Stimulated activated CD4-positive, alpha-beta T cell treated with anti-CD3 and anti-CD28 coated beads, Interleukin-1b, Interleukin-23, amount 100 ng/mL, for 1 hour (primary cell): ENCODE measurements at places on chromosomes 2 and 18.

DNA sequence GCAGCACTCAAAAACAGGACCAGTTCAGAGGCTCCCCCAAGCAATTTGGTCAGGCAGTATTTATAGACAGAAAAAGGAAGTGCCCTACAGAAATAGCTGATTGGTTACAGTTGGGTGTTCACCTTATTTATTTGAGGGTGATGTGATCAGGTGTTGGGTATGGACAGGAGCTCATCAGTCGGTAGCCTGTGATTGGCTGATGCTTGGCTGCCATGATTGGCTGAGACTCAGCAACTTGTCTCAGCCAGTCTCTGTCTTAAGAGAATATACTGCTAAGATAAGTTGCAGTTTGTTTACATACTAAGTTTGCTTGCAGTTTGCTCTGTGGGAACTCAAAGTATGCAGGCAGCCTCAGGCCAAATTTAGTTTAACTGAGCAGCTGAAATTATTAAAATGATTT lies 9.4 kb downstream of the ABCG8 start:
- DNase-seq = no peak

- no peak for DNase-seq
Measured at GRCh38 chr2:111050701-111051376, 69.9 kb upstream of the BCL2L11 start.

DNA sequence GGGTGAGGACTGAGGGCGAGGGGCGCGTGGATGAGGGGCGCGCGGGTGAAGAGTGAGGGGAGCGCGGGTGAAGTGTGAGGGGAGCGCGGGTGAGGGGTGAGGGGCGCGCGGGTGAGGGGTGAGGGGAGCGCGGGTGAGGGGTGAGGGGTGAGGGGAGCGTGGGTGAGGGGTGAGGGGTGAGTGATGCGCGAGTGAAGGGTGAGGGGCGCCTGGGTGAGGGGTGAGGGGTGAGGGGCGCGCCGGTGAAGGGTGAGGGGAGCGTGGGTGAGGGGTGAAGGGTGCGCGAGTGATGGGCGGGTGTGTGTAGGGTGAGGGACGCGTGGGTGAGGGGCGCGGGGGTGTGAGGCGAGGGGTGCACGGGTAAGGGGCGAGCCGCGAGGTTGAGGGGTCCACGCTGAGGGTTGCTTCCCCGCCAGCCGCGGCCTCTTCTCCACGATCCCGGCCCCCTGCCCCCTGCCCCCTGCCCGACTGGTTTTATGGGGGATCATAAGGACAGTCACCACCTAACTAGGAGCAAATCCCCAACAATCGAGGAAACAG lies 1.1 kb upstream of the SLC66A2 start:
- no peak for DNase-seq

DNA sequence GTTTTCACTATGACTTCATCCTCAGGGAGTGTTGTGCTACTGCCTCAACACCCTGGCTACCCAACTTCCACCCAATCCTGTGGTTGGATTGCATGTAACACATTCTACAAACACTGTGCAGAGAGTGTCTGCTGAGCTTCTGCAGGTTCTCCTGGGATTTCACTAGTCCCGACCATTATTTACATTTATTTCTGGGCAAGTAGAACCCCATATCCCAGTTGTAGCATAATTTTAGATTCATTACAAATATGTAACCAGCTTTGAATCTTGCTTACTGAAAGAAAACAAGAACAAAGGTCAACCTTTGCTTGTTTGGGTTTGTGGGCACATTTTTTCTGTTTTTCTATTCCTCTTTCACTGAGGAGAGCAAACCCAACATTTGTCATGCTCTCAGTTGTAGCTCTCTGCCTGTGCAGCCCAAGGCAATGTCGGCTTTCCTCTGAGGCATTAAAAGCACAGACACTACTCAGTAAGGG lies 2036.1 kb upstream of the LRRTM1 start:
- DNase-seq = no peak

DNA sequence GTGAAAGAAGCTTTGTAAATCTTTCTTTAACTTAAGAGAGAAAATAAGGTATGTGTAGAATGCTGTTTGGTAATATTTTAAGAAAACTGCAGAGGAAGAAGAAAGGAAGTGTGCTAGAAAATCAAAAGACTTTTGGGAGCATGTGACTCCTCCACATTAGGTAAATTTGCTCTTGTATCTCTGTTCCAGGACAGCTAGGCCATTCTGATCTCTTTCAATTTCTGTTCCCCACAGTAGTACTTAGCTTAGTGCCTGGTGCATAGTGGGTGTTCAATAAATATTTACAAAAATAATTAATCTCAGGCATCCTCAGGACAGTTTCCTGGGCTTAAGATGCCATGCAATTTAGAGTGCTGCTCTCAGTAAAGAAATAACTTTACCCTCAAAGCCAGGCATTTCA lies 105.0 kb downstream of the GPD2 start:
- no peak for DNase-seq

- no peak for DNase-seq
Measured at GRCh38 chr18:48989304-48990303, 38.8 kb upstream of the SMAD7 start.

DNA sequence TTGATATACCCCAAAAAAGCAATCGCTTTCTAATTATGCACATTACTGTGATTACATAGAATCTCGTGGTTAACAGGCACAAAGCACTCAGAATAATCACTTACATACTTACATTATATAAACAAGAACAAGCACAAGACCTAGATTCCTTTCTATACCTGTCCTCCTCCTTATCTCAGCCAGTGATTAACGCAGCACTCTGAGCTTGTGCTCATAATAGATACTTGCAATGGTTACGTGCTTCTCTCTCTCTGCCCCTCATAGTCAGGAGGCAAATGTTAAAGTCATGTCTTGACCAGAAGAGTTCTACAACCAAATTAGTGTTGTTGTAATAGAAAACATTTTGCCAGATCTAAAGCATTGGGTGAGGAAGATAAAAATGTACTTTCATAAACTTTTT lies 342.2 kb upstream of the PKDCC start:
- DNase-seq = no peak

GRCh38 chr2:108125581-108125980 lies 114.2 kb upstream of the SULT1C3 start:
- DNase-seq = no peak

- DNase-seq = no peak
Measured at GRCh38 chr2:127993659-127994058, 34.2 kb downstream of the SAP130 start.

DNA sequence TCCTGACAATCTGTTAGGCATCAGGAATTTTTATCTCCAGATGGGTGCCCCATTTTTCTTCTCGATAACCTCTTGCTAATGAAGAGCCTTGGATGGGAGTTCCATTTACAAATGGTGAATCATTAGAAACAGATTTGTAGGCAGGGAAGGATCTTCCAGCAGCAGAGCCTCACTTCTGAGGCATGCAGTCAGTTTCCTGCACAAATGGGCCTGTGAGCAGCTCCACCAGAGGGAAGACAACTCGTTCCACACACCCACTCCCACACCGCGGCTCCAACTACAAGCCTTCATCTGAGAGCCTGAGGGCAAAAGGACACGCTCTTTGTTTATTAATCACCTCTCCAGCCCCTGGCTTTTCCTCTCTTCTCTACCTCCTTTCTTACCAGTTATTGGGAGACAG lies 108.5 kb downstream of the CTAGE1 start:
- DNase-seq = no peak

DNA sequence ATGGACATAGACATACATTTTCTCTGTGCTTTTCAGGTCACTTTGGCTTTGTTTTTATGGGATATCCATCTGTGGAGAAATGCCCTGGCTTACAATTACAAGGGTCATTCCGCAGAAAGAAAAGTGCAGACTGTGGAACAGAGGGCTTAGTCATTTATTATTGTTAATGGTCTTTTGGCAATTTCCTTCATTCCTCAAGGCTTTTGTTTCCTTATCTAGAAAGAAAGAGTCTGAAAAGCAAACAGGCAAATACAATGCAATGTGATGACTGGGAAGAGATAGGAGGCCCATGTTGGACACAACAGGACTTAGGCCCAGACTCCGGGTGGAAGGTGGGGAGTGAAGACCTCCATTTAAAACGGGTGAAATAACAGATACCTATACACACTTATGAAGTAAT lies 129.5 kb upstream of the CAVIN2 start:
- no peak for DNase-seq

DNA sequence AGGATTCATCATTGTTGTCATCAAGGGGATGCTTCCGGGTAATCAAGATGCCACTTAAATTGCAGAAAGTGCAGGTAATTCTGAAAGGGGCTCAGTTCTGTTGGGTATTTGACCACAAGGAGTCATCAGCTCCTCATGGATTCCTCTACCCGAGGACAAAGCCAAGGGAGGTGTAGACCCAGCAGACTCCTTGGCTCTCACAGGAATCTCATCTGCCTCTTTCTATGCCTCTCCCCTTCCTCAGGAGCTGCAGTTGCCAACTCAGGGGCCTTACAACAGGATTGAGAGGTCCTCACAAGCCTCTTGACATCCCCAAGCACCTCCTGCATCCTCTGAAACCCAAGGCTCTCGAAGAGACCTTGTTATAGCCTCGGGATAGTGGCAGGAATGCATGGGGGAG lies 44.0 kb downstream of the ITGB6 start:
- no peak for DNase-seq

GRCh38 chr2:10906926-10907625 lies 4.7 kb upstream of the KCNF1 start:
- DNase-seq = no peak

DNA sequence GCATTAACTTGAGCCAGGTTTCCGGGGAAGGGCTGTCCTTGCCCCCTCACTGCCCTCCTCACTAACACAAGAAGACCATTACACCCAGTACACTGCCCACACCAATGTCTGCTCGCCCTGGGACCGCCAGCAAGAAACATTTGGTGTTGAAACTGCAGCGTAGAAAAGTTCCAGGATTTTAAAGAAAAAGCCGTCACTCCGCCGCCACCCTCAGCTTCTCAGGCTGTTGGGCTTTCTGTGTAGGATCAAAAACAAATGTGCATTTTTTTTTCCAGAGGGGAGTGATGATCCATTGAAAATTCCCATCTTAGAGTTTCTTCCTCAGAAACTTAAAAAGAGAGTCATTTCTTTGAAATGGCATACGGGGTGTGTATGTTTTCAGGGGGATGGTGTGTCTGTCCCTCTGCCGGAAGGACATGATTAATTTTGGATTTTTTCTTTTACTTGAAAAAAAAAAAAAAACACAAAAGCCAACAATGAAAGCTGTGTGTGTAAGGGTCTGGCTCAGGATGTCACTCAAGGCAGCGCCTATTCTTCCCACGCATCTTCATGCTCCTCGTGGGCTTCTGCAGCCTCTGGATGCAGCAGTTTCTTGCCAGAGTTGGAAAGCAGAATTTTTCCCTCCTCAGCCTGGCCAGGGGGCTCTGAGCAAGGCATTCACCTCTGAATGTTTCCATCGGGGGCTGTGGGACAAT lies 184.9 kb downstream of the GLI2 start:
- DNase-seq = no peak

GRCh38 chr2:176251928-176252327 lies 17.3 kb upstream of the MTX2 start:
- no peak for DNase-seq

- DNase-seq = no peak
Measured at GRCh38 chr2:68135448-68136320, 22.0 kb upstream of the PNO1 start.
